ENCODE measurements at places on chromosomes 7 and 10. TPM values are rescaled to one million over a fixed set of nuclear protein-coding genes. Genes with fewer than 3 reads are reported as not detected.
A peak's percentile ranks its signal among the peaks of the same experiment; 100 is the strongest.

GRCh38 chr7:29247224-29247962 lies 52.8 kb downstream of the CHN2 start:
- no peaks in the 10 kb centered on the region for H3K27me3 ChIP-seq
- DNase-seq = no peak
- no peaks in the 10 kb centered on the region for H3K4me1 ChIP-seq

GRCh38 chr7:155984028-155984580 lies 171.8 kb upstream of the SHH start:
- no peak overlapping the region for H3K27ac ChIP-seq
- H3K36me3 ChIP-seq = no peaks in the 10 kb centered on the region
- no peak for DNase-seq
- H3K27me3 ChIP-seq = no peaks in the 10 kb centered on the region
- no peak overlapping the region for H3K4me3 ChIP-seq
- H3K4me1 ChIP-seq = no peaks in the 10 kb centered on the region

PPP1R3C gene
- 2.7 TPM for total RNA-seq

DNA sequence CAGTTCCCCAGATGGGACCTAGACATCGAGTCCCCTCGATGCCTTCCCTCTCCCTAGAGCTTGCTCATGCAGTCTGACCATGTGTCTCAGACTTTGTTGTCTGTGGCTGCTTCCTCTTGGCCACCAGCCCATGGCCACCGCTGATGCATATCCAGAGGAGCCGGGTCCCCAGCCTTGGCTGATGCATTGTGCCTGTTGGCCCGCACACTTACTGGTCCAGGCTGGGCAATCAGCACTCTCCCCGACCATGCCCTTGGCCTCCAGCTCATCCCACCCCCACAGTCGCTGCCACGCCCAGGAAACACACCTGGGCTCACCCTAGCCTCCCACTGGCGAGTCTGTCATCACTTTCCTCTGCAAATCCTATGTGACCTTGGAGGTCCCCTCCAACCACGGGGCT lies 10.1 kb downstream of the NPC1L1 start:
- H3K4me3 ChIP-seq = no peak overlapping the region
- no peak overlapping the region for H3K27ac ChIP-seq

KCTD7 gene
- 17.4 TPM for total RNA-seq

- H3K27me3 ChIP-seq = no peaks in the 10 kb centered on the region
- H3K36me3 ChIP-seq = no peaks in the 10 kb centered on the region
- no peak for DNase-seq
Measured at GRCh38 chr10:17316488-17317170, 88.6 kb downstream of the VIM start.

- no peaks in the 10 kb centered on the region for H3K27me3 ChIP-seq
- H3K4me1 ChIP-seq = peaks cover 31% of the 10 kb centered on the region
- DNase-seq = no peak
- H3K27ac ChIP-seq = no peak overlapping the region
- no peak overlapping the region for H3K4me3 ChIP-seq
Measured at GRCh38 chr10:3889961-3890522, 105.0 kb upstream of the KLF6 start.

DNA sequence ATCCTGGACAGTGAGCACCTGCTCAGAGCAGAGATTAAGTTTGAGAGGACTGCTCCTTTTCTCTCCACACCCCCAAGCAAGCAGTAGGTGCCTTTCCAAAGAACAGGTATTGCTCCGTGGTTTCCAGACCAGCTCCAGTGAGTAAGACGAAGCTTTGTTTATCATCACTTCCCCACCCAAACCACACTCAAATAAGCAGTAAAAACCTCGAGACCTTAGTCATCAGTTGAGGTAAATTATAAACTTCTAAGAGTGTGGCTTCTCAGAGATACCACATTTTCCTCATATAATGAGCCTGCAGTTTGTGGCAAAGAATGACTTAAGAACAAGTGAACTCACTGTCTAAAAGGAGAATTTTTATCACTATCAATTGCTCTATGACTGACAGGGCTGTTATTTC lies 50.0 kb upstream of the GRB10 start:
- H3K27ac ChIP-seq = no peak overlapping the region
- no peak for DNase-seq
- no peaks in the 10 kb centered on the region for H3K27me3 ChIP-seq
- H3K36me3 ChIP-seq = no peaks in the 10 kb centered on the region

PAX4 gene
- total RNA-seq = not detected

- H3K27me3 ChIP-seq = no peaks in the 10 kb centered on the region
- no peaks in the 10 kb centered on the region for H3K4me1 ChIP-seq
- H3K36me3 ChIP-seq = no peaks in the 10 kb centered on the region
Measured at GRCh38 chr10:49679480-49679893, at the start of gene C10orf53. TSS of gene C10orf53 (plus strand) at chr10:49679651. CDS start at chr10:49679698, 47 bp downstream.

PITX3 gene
- total RNA-seq = not detected

GRCh38 chr10:109743574-109743973 lies 179.7 kb downstream of the XPNPEP1 start:
- no peak overlapping the region for H3K4me3 ChIP-seq
- H3K27ac ChIP-seq = no peak overlapping the region
- no peaks in the 10 kb centered on the region for H3K27me3 ChIP-seq
- DNase-seq = no peak
- no peaks in the 10 kb centered on the region for H3K4me1 ChIP-seq
- no peaks in the 10 kb centered on the region for H3K36me3 ChIP-seq

MACC1 gene
- total RNA-seq = 3.0 TPM

- no peak overlapping the region for H3K4me3 ChIP-seq
- no peaks in the 10 kb centered on the region for H3K4me1 ChIP-seq
- no peak overlapping the region for H3K27ac ChIP-seq
- H3K27me3 ChIP-seq = no peaks in the 10 kb centered on the region
Measured at GRCh38 chr10:10734356-10735064, 283.2 kb upstream of the CELF2 start.

GRCh38 chr10:93707623-93708022 lies 5.2 kb upstream of the FRA10AC1 start:
- H3K27ac ChIP-seq = no peak overlapping the region
- no peaks in the 10 kb centered on the region for H3K4me1 ChIP-seq

GRCh38 chr7:11109659-11110058 lies 136.0 kb downstream of the PHF14 start:
- no peak overlapping the region for H3K27ac ChIP-seq
- DNase-seq = no peak
- no peaks in the 10 kb centered on the region for H3K4me1 ChIP-seq
- no peaks in the 10 kb centered on the region for H3K27me3 ChIP-seq
- no peaks in the 10 kb centered on the region for H3K36me3 ChIP-seq
- no peak overlapping the region for H3K4me3 ChIP-seq

RNLS gene
- 38.7 TPM for total RNA-seq

- H3K36me3 ChIP-seq = no peaks in the 10 kb centered on the region
- H3K4me1 ChIP-seq = no peaks in the 10 kb centered on the region
- H3K27me3 ChIP-seq = no peaks in the 10 kb centered on the region
- no peak overlapping the region for H3K27ac ChIP-seq
Measured at GRCh38 chr7:96084881-96085553, 236.9 kb downstream of the SLC25A13 start.

DNA sequence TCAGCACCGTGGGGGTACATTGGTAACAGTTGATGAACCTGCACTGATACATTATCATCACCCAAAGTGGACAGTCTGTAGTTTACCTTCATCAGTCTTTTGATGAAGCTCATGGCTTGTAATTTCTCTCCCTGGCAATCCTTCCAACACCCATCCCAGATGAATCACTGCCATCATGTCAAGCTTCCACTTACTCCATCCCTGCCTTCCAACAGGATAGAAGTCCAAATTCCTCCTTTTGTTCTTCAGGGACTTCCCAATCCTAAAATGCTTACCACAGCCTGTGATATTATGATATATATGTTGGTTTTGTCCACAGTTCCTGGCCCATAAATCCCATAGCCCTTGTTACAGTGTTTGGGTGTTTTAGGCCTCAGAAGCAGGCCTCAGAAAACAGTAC lies 16.1 kb downstream of the SNX10 start:
- H3K4me3 ChIP-seq = no peak overlapping the region
- H3K27me3 ChIP-seq = no peaks in the 10 kb centered on the region
- no peaks in the 10 kb centered on the region for H3K36me3 ChIP-seq

GRCh38 chr10:84095811-84096497 lies 43.4 kb upstream of the GHITM start:
- DNase-seq = no peak
- no peaks in the 10 kb centered on the region for H3K36me3 ChIP-seq
- no peaks in the 10 kb centered on the region for H3K27me3 ChIP-seq
- no peak overlapping the region for H3K4me3 ChIP-seq

GATAD1 gene
- 99.0 TPM for total RNA-seq

GRCh38 chr7:133051066-133051465 lies 30.8 kb downstream of the CHCHD3 start:
- no peaks in the 10 kb centered on the region for H3K36me3 ChIP-seq
- no peak overlapping the region for H3K4me3 ChIP-seq
- peak; percentile 19 for DNase-seq
- H3K4me1 ChIP-seq = peaks cover 19% of the 10 kb centered on the region
- no peaks in the 10 kb centered on the region for H3K27me3 ChIP-seq

DNA sequence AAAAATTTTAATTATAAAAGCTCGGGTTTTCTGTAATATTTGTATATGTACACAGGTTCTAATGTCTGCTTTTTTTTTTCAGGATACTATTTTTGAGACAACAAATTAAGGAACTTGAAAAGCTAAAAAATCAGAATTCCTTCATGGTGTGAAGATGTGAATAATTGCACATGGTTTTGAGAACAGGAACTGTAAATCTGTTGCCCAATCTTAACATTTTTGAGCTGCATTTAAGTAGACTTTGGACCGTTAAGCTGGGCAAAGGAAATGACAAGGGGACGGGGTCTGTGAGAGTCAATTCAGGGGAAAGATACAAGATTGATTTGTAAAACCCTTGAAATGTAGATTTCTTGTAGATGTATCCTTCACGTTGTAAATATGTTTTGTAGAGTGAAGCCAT lies 57.9 kb upstream of the BAMBI start:
- DNase-seq = no peak
- no peak overlapping the region for H3K27ac ChIP-seq

DNA sequence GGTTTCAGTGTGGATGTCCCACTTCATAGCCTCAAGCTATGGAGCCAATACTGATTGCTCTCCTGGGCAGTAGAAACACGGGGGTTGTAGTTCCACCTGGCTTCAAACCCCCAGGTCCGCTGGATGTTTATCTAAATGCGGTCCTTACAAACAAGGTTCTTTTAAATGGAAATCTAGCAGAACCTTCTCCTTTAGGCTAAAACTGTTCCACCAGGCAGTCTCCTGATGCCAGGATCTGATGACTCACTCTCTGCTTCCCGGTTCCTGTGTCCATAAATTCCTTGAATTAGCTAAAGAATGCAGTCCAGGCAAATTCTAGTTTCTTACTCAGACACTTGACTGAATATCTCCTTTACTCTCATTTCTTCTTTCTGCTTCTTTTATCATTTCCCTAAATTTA lies 108.4 kb upstream of the FAM3C start:
- H3K27ac ChIP-seq = no peak overlapping the region
- no peaks in the 10 kb centered on the region for H3K36me3 ChIP-seq

VENTX gene
- not detected for total RNA-seq

FAM24A gene
- total RNA-seq = not detected

DNA sequence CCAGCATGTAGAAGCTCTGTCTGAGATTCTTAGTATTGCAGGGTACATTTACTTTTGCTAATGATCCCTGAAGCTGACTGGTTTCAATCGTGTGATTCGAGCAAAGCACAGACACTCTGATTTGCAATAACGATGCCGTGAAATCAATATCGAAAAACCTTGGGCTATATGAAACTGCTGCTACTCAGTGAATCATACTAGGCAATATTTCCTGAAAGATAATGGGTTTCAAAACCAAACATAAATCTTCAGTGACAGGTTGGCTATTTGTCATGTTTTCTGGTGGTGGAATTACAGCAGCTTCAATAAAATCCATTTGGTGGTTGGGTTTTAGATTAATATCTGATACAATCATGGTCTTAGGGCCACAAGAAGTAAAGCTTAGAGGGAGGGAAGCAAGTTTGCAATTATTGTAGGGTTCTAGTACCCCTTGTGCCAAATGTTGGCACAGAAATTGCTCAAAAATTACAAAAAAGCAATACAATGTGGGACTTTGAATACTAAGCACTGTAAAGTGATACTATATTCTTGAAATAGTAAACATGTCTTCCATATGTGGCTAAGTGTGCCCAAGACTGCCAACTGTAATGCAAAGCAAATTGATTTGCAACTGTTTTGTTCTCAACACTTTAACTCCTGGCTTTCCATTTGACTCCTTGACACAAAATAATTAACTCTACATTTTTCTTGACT lies 112.4 kb upstream of the JAZF1 start:
- no peaks in the 10 kb centered on the region for H3K27me3 ChIP-seq
- no peak overlapping the region for H3K4me3 ChIP-seq
- DNase-seq = no peak
- H3K27ac ChIP-seq = no peak overlapping the region
- no peaks in the 10 kb centered on the region for H3K36me3 ChIP-seq

PLEKHS1 gene
- total RNA-seq = not detected

DNA sequence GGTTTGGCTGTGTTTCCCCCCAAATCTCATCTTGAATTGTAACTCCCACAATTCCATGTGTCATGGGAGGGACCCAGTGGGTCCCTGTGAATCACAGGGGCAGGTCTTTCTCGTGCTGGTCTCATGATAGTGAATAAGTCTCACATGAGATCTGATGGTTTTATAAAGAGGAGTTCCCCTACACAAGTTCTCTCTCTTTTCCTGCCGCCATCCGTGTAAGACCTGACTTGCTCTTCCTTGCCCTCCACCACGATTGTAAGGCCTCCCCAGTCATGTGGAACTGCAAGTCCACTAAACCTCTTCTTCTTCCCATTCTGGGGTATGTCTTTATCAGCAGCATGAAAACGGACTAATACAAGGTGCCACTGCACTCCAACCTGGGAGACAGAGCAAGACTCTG lies 329.2 kb downstream of the TNS3 start:
- no peak overlapping the region for H3K27ac ChIP-seq
- DNase-seq = no peak
- H3K36me3 ChIP-seq = no peaks in the 10 kb centered on the region
- no peak overlapping the region for H3K4me3 ChIP-seq
- no peaks in the 10 kb centered on the region for H3K27me3 ChIP-seq

GRCh38 chr10:30176776-30177533 lies 117.6 kb upstream of the JCAD start:
- H3K27me3 ChIP-seq = no peaks in the 10 kb centered on the region
- no peak for DNase-seq
- H3K36me3 ChIP-seq = no peaks in the 10 kb centered on the region
- H3K4me1 ChIP-seq = no peaks in the 10 kb centered on the region
- H3K4me3 ChIP-seq = no peak overlapping the region

DNA sequence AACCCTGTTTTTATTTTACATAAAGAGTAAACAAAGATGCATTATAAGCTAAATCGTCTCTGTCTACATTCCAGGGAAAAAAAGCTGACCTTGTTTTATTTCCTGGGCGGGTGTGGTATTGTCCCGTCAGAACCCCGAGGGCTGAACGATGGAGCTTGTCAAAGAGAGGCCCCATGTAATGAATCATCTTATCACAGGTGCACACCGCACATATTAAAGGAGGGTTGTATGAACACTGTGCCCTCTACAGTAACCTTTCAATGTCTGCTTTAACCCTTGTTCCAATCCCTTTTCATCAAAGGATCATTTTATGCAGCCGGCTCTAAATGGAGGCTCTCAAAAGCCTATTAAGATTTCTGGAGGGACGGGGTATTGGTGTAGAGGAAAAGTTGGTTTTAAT lies 158.5 kb upstream of the YAE1 start:
- no peak for DNase-seq
- no peaks in the 10 kb centered on the region for H3K36me3 ChIP-seq
- no peak overlapping the region for H3K4me3 ChIP-seq
- no peaks in the 10 kb centered on the region for H3K27me3 ChIP-seq
- no peak overlapping the region for H3K27ac ChIP-seq

PRSS2 gene
- not detected for total RNA-seq

CDHR3 gene
- total RNA-seq = 8.6 TPM

Measured in thyroid gland (tissue), 4 donors.